GM04503 (cell line): ENCODE measurements at places on chromosomes 4 and X.

GRCh38 chr4:165758086-165758485 is 115.0 kb upstream of the TLL1 start:
- no peak for DNase-seq

- no peak for DNase-seq
Observed at GRCh38 chr4:123127218-123127617, 204.8 kb upstream of the NUDT6 start.

DNA sequence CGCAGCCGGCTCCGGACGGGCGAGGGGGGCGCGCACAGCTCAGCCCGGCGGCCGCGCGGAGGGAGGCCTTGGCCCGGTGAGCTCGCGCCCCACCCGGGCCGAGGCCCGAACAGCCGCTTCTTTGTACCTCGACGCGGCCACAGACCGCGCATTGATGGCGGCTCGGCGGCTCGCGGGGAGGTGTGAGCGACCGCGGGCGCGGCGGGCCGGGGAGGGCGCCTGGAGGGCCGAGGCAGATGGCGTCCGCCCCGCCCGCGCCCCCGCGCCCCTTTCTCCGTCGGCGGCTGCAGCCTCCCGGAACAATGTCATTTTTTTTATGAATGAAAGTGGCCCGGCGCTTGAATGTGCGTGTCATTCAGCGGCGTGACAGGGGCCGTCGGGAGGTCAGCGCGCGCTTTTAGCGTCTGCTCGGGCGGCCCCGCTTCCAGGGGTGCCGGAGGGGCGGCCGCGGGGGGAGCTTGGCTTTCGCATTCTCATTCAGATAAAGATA is 1.8 kb downstream of the FGFR3 start:
- no peak for DNase-seq

- DNase-seq: no peak
Observed at GRCh38 chr4:147526272-147526654, 45.4 kb downstream of the EDNRA start.

DNA sequence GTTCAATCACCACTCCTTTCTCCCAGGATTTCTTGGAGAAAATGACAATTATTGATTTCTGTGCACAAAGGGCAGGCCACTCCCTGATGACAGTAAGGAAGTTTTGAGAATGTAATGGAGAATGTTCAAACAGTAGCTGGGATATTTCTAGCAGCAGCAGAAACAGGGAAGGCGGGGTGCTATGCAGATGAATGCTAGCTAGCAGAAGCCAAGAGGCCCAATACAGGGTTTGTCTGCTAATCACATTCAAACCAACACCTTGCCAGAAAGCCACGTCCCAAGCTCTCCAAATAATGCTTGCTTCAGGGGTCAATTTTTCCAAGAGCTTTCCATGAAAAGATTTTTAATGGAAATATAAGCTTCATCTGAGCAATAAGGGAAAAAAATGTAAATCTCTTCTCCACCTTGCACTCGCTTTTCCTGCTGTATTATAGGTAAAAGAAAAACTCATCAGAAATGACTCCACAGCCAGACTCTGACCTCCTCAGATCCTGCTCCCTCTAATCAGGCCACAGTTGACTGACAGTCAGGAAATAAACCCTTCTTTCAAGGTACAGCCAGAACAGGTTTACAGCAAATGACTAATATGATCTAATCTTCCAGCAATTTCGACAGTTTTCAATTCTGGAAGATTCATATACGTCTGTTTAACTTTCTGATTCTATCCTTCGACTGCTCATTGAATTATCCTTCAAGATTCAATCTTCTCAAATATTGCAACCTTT is 84.7 kb upstream of the PCDH19 start:
- DNase-seq: no peak

DNA sequence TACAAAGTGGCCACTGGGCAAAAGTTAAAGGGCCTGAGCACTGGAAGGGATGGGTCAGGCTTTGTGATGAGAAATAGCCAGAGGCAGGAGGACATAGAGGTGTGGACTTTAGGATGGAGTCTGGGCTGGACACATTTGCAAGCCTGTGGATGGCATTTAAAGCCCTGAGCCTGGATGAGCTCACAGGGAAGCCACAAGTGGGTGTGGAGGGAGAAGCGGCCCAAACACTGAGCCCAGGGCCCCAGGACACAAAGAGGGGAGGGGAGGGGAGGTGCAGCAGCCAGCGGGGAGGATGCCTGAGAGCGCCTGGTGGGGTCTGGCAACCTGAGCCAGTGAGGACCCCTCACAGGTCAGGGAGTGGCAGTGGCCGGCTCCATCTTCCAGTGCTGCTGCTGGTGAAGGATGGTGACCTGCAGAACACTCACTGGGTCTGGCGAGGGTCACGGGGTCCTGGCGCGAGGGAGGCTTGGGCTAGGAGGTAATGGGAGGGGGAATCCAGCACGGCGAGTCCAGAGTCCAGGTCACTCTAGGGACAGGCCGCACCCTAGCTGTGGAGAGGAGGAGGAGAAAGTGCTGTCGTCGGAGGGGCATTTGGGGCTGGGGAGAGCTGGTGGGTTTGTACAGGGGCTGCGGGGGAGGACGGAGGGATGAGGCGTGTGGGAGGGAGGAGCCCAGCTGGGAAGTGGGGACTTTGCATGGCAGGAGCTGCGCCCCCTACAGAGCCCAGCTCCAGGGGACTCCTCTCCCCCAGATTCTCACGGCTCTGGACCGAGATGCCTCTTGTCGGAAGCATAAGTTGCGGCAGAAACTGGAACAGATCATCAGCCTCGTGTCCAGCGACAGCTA is 7.0 kb downstream of the LAGE3 start:
- no peak for DNase-seq

- DNase-seq: no peak
Observed at GRCh38 chr4:6507345-6507744, 34.9 kb upstream of the PPP2R2C start.

DNA sequence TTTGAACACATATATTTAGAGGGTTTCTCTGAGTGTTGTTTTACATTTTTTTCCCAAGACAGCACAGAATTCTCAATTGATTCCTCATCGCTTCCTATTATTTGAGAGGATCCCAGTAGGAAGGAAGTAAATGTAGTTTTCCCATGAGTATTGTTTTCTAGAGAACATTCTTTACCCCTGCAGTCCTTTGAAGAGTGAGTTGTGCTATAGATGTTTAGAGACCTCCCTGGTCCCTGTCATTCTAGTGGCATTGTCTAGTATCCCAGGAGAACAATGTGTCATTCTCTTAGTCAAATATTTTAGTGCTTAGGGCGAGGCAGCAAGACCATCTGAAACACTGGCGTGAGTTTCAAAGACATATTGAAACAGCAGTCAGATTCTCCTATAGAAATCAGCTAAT is 32.5 kb downstream of the SORBS2 start:
- DNase-seq: no peak

- DNase-seq: peak; percentile 6
Observed at GRCh38 chrX:38061335-38061734, 55.0 kb downstream of the SYTL5 start.

DNA sequence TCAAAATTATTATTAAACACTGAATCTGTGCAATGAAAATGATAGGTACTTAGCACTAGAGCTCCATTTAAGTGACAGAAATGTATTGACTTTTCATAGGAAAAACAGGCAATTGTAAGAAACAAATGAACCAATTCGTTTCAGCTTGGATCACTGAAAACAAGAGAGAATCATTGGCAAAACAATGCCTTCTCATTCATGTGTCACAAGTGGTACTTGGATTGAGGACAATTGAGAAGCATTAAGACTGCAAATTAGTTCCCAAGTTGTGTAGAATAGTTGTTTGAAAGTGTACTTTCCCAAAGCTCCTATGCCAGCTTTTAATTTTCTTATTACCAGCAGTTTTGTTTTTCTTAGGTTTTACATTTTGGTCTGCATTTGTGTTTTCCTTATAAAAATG is 20.6 kb downstream of the CNKSR2 start:
- no peak for DNase-seq

DNA sequence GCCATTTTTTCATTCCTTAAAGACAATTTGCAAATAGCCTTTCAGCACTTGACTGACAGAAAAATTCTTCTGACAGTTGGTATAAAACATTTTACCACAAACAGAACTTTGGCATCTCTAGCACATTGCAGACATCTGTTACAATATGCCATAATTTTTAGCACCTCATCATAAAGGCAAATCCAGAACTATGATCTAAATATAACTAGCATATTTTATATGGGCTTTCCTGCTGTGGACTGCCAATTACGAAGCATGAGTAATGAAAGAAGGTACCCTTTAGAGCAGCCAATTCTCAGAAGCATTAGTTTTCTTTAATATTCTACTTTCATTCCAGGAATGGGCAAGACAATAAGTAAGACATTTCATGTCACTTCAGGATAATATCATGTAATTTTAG is 647.4 kb upstream of the GALNT7 start:
- DNase-seq: no peak

DNA sequence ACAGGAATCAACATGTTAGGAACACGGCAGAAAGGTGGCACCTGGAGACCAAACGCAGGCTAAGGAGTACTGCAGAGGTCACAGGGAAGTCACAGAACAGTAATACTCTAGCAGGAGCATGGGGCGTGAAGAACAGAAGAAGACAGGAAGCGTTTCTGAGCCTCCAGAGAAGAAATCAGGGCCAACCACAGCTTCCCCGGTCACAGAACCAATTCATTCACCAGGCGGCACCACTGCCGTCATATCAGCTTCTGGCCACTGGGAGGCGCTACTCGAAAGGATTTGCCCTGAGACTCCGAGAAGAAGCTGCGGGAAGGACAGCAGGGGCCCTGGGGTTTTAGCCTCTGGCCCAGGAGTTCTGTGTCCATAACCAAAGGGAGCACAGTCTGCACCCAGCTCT is 78.0 kb upstream of the DRD5 start:
- no peak for DNase-seq

GRCh38 chr4:16764622-16765021 is 133.8 kb downstream of the LDB2 start:
- no peak for DNase-seq

- DNase-seq: no peak
Observed at GRCh38 chr4:87516683-87517082, 12.5 kb downstream of the SPARCL1 start.

DNA sequence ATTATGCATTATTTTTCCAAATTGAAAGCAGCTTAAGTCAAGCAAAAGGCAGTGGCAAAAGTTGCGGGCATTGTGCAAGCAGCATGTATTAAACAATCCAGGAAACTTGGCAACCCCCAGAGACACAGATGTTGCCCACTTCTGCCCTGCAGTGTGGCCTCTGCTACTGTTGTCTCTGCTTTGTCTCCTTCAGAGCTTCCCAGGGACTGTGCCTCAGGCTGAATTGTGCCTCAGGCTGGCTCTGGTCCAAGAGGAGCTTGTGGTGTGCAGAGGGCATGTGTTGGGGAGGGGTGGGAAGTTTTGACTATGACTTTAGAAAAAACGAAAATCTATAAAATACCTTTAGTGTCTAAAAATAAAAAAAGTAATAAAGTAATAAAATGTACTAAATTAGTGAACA is 201.4 kb downstream of the CCSER1 start:
- DNase-seq: no peak

DNA sequence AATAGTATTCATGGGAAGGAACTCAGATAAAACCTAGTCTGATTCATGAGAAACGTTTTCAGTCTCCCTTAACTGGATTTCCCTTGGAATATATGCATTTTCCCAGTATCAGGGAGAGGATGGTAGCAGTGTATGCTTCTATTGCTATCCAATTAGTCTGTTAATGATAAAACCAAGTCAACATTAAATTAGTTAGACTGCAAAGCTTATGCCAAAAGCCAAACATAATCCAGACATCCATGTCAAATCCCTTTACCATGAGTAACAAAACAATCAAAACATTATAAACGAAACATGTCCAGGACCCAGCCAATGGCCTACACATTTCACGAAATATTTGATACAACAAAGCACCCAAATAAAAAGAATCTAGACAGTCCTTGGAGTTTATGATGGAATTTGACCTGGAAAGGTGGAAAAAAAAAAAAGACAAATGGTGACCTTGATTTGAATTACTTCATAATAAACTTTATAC is 34.5 kb upstream of the VEGFD start:
- no peak for DNase-seq

DNA sequence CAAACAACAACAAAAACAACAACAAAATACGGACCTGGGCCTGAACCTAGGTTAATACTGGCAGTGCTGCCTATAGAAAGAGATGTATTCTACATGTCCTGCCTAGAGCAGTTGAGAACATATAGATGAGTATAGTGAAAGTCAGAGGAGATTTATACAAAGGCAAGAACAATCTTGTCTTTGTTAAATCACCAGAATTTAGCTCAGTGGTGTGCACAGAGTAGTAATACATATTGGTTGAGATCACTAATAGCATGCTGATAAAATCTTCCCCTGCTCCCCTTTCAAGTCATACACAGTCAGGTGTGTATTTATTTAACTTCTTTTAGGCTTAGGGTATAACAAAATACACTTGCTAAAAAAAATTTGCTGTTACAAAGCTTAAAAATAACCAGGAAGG is 247.8 kb downstream of the ADGRL3 start:
- DNase-seq: no peak

DNA sequence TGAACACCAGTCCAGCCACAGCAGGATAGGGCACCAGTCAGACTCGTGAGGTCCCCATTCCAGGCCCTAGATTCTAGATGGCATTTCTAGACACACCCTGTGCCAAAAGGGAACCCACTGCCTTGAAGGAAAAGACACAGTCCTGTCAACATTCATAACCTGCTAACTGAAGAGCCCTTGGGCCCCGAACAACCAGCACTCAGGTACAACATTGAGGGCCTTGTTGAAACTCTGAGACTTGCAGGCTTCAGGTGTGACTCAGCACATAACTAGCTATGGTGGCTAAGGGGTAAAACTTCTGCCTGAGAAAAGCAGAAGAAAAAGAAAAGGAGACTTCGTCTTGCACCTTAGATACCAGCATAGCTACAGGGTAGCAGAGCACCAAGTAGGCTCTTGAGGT is 252.9 kb upstream of the GRID2 start:
- no peak for DNase-seq

GRCh38 chr4:5143306-5143861 is 92.1 kb downstream of the STK32B start:
- no peak for DNase-seq

DNA sequence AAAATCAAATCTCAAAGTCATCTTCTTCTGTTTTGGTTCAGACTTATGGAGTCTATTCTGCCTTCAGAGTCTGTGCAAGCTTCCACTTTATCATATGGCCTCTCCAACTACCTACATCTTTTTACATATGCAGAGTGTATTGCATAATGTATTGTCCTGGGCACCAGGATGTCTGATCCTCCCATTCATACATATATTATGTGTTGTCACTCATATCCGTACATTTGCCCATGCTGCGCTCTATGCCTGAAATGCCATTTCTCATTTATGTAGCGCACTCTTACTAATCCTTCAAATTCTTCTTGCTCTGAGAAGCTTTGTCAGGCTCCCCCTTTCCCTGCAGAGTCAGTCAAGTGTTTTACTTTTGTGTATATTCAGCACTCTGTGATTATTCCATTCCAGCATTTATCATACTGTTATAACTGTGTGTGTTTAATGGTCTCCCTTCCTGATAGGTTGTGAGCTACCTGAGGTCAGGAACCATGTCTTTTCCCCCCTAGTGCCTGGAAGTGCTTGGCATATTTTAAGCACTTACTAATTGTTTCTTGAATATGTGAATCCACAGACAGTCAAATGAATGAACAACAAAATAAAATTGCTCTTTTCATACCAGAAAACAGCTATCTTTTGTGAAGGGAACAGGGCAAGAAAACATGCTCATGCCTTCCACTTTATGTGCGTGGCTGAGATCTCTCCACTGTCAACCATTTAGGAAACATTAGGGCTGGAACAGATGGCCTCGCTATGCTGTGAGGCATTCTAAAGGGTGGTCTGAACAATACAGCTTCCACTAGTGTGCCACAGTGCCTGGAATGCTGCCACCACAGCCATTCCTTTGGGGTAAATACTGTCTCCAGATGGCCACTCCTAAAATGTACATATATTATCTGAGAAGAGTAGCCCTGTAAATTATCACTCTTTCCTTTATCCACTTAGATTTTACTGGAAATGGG is 81.8 kb downstream of the GLUD2 start:
- DNase-seq: no peak
